ENCODE measurements at places on chromosomes 16 and 17.

GRCh38 chr17:57545731-57546342 is 199.3 kb downstream of the CCDC182 start:
- DNase-seq, result no peak

GRCh38 chr16:84847564-84848355 is 28.0 kb downstream of the CRISPLD2 start:
- no peak for DNase-seq

GRCh38 chr16:5364186-5364585 is 266.6 kb upstream of the EEF2KMT start:
- no peak for DNase-seq

GRCh38 chr17:78315355-78316114 is 44.3 kb downstream of the SOCS3 start:
- no peak for DNase-seq

DNA sequence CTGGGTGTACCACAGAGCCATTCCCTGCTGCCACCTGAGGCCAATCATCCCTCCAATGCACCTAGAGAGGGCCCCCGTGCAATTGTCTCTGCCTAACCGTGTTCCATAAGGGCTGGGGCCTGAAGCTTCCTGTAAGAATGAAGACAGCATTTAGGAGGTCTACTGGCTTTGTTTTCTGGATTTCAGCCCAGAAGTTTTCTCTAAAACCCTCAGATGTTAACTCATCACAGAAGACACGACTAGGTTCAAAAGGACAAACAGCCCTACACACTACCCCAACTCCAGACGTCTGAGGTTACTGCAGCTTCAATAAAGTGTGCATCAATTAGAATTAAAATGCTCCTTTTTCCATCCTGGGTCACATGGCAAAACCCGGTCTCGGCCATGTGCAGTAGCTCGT is 10.8 kb upstream of the DRG2 start:
- no peak for DNase-seq

- no peak for DNase-seq
Observed at GRCh38 chr16:56480776-56481467, 29.6 kb downstream of the OGFOD1 start.

GRCh38 chr17:3935140-3935542 is 18.9 kb upstream of the P2RX1 start:
- DNase-seq, result no peak

DNA sequence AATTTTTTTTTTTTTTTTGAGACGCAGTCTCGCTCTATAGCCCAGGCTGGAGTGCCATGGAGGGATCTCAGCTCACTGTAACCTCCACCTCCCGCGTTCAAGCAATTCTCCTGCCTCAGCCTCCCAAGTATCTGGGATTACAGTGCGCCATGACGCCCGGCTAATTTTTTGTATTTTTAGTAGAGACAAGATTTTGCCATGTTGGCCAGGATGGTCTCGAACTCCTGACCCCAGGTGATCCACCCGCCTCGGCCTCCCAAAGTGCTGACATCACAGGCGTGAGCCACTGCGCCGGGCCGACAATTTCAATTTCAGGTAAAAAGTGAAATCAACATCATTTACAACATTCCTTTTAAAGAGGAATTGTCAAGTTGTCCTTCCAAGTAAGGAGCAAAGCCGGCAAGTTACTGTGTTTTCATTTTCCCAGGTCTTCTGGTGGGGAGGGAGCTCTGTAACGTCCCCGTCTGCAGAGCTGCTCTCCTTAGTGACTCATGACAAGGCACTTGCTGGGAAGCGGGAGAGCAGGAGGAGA is 873 bp downstream of the NPLOC4 start:
- no peak for DNase-seq

Data from activated T-helper 2 cell treated with anti-CD3 and anti-CD28 coated beads, Interferon-gamma antibody, Interleukin-2, Interleukin-4, amounts not matched to agents 10 μg/mL and 5 μg/mL and 100 μg/mL, durations not matched to agents 14 hours and 24 hours and 36 hours (primary cell).